Activated CD4-positive, CD25-positive, alpha-beta regulatory T cell treated with anti-CD3 and anti-CD28 coated beads, Interleukin-2, amount 50 U/mL, for 16 hours (primary cell): ENCODE measurements at places on chromosomes 2 and 18.

GRCh38 chr18:61597316-61597715 lies 264.1 kb downstream of the CDH20 start:
- no peak for DNase-seq

- DNase-seq: no peak
Measured at GRCh38 chr2:142041105-142041504, 89.7 kb downstream of the LRP1B start.

DNA sequence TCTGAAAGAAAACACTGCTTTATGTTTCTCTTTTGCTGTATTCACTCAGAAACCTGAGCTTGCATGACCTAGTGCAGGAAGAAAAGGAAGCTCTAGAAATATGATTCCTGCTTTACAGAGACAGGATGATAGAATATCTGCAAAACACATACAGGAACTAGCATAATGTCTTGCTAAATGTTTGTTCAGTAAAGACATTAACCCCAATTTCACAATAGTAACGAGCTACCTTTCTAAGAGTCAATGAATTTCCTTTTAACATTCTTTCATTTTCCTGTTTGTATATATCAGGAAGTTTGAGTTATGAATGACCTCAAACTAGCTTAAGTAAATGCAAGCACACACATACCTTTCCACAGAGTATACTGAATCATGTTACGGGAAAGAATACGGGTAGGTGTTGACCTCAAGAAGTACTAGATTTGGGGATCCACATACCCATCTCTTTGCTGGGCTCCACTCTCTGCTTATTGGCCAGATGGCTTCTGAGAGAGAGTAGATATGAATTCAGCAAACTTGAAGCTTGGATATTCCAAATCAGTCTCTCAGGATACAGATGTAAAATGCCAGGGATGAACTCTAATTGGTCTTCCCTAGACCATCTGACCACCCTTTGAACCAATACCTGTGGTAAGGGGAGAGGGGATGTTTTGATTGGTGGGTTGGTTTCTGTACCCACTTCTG lies 18.2 kb upstream of the ACSL3 start:
- DNase-seq: no peak

- DNase-seq: no peak
Measured at GRCh38 chr2:100778637-100779450, 41.1 kb upstream of the NPAS2 start.

DNA sequence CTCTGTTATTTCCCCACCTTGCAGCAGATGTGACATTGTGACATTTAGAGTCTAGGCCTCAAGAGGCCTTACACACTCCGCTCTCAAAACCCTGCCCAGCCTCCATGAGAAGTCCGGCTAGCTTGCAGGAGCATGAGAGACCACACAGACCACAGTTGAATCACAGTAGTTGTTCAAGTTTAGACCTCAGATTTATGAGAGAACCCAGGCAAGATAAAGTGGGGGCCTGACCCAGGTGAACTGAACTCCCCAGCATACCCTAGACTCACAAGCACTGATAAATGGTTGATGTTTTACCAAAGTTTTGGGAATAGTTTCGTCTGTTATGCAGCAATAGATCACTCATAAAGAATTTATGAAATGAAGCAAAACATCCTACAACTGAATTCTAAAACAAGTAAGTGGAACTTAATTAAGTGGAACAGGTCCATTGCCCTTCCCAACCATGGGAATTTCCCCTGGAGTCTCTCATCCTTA lies 4.7 kb upstream of the STAT1 start:
- no peak for DNase-seq

GRCh38 chr2:43941966-43942365 lies 53.8 kb downstream of the LRPPRC start:
- no peak for DNase-seq

DNA sequence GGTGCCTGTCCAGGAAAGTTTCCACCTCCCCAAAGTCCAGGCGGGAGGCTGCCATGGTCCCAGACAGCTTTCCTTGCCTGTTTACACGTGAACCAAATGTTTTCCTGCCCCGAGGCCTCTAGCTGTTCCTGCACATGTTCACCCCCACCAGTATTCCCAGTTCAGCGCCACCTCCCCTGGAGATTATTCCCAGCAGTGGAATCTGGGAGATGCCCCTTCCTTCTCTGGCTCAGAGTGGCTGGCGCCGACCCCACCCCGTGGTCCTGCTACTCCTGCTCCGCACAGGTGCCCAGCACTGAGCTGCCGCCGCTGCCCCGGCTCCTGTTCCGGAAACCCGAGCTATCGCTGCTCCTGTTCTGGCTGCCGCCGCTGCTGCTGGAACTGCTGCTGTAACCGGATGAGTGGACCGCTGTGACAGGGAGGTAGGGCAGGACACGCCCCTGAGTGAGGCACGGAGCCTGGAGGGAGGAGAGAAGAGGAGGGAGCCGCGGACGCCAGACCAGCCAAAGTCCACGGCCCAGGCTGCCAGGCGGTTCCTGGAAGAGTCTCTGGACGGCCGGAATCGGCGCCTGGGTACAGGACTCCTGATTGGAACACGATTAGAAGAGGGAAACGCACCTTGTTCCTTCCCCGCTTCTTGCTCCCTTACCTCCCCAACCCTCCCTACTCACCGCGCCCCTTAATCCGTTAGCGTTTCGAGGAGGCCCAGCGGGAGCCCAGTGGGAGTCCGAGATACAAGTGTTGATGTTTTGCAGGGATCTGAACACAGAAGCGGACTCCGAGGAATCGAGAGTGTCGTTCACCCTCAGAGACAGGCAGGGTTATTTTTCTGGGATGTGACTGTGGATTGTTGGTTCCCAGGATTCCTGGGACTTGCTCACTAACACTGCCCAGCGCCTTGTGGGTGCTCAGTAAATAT lies at the start of gene PDE11A:
Gene PDE11A (minus strand): TSS at position 395 of the 919 bp plus-strand sequence. CDS start 340 bp downstream, at position 55.
- DNase-seq: no peak

GRCh38 chr2:183671233-183671632 lies 547.0 kb downstream of the NUP35 start:
- no peak for DNase-seq

GRCh38 chr2:239295377-239296019 lies 105.3 kb downstream of the HDAC4 start:
- DNase-seq: no peak

DNA sequence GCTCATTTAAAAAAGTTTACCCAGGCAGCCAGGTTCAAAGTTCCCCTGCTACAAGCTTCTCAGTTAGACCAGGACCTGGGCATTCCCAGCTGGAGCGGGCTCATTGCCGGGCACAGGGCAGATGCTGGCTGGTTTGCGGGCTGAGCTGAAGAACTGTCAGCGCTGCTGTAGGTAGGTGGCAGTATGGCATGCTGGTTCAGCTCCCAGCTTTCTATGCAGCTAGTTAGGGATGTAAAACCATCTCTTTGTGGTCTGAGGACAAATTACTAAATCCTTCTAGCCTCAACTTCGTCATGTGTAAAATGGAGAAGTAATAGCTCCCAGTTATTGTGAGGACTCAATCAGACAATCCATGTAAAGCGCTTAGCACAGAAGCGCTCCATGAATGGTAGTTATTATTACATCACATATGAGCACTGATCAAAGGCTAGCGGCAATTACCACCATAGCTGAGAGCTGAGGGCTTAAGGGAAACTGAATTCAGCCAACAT lies 2.4 kb upstream of the LDLRAD4 start:
- DNase-seq: no peak

DNA sequence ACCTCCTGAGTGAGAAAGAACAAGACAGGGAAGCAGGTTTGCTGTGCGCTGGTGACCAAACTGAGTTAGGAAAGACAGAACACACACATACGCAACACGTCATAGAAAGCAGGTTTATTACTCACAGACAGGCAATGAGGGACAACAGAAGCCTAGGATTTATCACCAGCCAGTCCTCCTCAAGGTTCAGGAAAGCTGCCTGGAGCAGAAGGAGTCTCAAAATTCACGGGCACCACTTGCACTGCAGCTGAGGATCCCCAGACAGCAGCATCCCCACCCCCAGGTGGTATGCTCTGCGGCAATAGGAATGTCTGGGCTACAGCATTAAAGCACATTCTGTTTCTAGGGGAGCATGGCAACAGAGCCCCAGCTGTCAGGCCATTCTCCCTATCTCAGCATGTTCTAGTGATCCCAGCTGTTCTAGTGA lies 284.4 kb upstream of the RGPD4 start:
- no peak for DNase-seq

DNA sequence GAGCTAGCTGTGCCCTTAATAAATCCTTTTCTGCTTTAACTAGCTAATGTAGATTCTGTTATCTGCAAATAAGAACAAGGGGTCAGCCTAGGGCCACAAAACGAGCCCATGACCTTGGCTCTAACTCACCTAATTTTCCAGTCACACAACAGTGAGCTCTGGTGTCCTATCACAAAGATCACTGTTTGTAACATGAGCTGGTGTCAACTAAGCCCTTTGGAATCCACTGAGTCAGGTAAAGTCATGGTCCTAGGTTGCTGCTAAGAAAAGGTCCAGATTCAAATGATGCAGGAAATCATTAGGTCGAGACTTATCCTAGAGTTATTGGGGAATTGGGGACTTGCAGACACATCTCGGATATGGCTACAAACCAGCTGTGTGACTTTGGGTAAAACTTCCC lies 49.9 kb downstream of the ST8SIA5 start:
- no peak for DNase-seq

DNA sequence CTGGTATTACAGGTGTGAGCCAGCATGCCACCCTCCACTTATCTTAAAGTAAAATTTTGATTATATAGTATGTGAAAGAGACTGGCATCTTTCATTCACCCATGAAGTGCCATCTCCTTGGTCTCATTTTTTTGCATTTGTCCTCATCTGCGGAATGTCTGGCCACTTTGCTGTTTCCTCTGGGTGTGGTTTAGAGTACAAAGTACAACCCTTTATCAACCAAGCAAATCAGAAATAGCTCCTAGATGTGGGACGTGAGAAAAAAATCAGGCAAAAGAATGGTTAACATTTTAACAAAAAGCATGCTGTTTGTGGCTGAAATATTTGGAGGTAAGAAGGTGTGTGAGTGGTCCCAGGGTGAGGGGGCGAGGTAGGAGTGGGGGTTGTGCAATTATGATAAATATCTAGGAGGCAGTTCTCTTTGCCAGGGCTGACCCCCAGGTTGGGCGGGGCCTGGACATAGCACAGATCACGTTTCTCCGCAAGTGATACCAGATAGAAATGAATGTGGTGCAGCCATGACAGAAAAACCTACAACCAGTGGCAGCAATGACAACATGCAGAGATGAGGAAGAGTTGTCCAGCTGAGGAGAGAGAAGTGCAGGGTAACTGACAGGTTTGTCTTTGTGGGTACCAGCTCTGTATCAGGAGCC lies 115.8 kb upstream of the SERTAD2 start:
- DNase-seq: no peak

GRCh38 chr2:151358166-151358970 lies 976 bp downstream of the TNFAIP6 start:
- DNase-seq: no peak

- DNase-seq: no peak
Measured at GRCh38 chr2:29879456-29879855, 41.9 kb downstream of the ALK start.

DNA sequence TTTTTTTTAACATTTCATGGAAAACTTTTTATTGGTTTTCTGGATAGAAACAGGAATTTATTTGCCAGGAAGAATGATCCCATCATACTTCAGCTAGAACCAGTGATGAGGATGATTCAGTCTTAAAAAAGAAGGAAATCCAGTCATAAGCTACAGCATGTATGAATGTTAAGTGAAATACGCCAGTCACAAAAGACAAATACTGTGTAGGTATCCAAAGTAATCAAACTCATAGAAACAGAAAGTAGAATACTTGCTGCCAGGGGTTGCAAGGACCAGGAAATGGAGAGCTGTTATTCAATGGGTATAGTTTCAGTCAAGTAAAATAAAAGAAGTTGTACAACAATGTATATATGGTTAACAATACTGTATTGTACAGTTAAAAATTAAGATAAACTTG lies 21.3 kb downstream of the PSME4 start:
- no peak for DNase-seq

GRCh38 chr18:58502628-58503027 lies 126.3 kb downstream of the ALPK2 start:
- no peak for DNase-seq

GRCh38 chr2:60806988-60807681 lies 51.1 kb downstream of the PAPOLG start:
- no peak for DNase-seq

DNA sequence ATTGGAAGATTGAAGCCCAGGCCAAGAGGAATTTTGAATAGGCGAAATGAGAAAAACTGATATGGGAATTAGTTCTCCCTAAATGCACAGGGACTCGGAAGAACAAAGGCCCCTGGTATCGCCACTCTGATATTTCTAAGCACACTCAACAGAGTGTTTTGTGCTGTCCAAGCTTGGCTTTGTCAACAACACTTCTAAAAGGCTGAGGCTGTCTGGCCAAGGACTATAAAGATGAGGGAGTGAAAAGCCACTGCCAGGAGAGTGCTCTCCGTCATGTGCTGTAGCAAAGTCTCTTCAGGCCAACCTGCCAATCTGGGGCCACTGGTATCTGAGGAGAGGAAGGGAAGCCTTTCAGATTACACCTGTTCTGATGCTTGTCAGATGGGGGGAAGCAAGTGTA lies 611.2 kb upstream of the PIK3C3 start:
- no peak for DNase-seq

DNA sequence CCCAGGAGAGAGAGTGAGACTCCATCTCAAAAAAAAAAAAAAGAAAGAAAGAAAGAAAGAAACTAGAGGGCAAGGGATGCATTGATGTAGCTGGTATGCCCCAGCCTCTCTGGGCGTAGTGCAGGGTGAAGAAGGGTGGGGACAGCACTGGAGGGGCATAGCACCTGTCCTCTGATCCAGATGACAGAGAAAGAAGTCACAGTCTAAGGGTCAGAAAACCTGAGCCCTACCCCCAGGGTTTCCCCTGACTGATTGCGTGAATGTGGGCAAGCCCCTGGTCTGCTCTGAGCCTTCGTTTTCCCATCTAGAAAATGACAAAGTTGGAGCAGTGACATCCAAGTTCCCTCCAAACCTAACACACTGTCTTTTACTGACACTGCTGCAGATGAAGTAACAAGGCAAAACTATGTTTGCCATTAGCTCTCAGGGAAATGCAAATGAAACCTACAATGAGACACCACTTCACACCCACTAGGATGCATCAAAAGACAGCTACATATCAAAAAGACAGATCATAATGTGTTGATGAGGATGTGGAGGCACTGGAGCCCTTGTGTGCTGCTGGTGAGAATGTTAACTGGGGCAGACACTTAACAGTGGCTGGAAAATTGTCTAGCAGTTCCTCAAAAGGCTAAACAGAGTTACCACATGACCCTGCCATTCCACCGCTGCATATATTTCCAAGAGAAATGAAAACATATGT lies 19.5 kb upstream of the YWHAQ start:
- DNase-seq: no peak

GRCh38 chr18:53909668-53910067 lies 314.8 kb downstream of the MBD2 start:
- DNase-seq: no peak

DNA sequence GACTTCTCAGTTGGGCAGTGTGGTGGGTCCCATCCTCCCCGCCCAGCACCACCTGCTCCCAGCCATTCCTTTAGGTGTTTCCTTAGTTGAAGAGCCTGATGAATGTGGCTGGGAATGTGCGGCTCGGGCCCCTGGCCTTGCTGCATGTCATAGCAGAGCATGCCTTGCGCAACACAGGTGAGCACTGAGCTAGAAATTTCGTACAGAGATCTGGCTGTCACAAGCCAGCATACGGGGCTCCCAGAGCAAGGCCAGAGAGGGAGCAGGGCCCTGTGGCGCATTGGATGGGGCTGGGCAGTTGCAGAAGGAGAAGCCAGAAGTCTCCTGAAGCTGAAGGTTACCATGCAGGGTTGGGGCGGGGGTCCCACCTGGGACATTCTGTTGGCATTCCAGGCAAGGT lies 129.7 kb downstream of the WDSUB1 start:
- no peak for DNase-seq

GRCh38 chr2:29269765-29270109 lies 154.5 kb downstream of the CLIP4 start:
- DNase-seq: no peak
